ENCODE measurements at places on chromosomes 7 and 10. TPM values are rescaled to one million over a fixed set of nuclear protein-coding genes. Genes with fewer than 3 reads are reported as not detected.

The LLCFC1 gene
- total RNA-seq, result not detected

The GJD4 gene
- total RNA-seq, result not detected

The SH2D4B gene
- not detected for total RNA-seq

The AKR1E2 gene
- 2.2 TPM for total RNA-seq

The RAB18 gene
- 53.0 TPM for total RNA-seq

The BMS1 gene
- 28.3 TPM for total RNA-seq

The CREB3L2 gene
- total RNA-seq, result 42.3 TPM

The TWIST1 gene
- total RNA-seq, result 18.6 TPM

The ASIC3 gene
- total RNA-seq, result not detected

The SLC26A3 gene
- not detected for total RNA-seq

The ESYT2 gene
- total RNA-seq, result 64.4 TPM

The SYT15 gene
- total RNA-seq, result 0.54 TPM

The TYSND1 gene
- 2.9 TPM for total RNA-seq

The DDX50 gene
- total RNA-seq, result 55.7 TPM

The OR2F2 gene
- total RNA-seq, result not detected

The MLXIPL gene
- total RNA-seq, result not detected

The GARS1 gene
- total RNA-seq, result 105 TPM

The ZMIZ1 gene
- 6.6 TPM for total RNA-seq

The PYROXD2 gene
- 6.5 TPM for total RNA-seq

The PTPRZ1 gene
- not detected for total RNA-seq

The COL1A2 gene
- total RNA-seq, result 1,211 TPM

The CCL24 gene
- total RNA-seq, result not detected

The AKR1D1 gene
- not detected for total RNA-seq

The MOGAT3 gene
- not detected for total RNA-seq

The WNT8B gene
- not detected for total RNA-seq

The CALML5 gene
- not detected for total RNA-seq

The NOS3 gene
- 0.28 TPM for total RNA-seq

The TFPI2 gene
- 48.9 TPM for total RNA-seq

The AMZ1 gene
- 0.54 TPM for total RNA-seq

The CDK14 gene
- total RNA-seq, result 28.1 TPM

Measured in IMR-90 (cell line).